ENCODE measurements at places on chromosomes 1 and 21.
A peak's percentile ranks its signal among the peaks of the same experiment; 100 is the strongest.

- no peak for DNase-seq
Observed at GRCh38 chr1:43465505-43466067, 11.9 kb upstream of the HYI start.

DNA sequence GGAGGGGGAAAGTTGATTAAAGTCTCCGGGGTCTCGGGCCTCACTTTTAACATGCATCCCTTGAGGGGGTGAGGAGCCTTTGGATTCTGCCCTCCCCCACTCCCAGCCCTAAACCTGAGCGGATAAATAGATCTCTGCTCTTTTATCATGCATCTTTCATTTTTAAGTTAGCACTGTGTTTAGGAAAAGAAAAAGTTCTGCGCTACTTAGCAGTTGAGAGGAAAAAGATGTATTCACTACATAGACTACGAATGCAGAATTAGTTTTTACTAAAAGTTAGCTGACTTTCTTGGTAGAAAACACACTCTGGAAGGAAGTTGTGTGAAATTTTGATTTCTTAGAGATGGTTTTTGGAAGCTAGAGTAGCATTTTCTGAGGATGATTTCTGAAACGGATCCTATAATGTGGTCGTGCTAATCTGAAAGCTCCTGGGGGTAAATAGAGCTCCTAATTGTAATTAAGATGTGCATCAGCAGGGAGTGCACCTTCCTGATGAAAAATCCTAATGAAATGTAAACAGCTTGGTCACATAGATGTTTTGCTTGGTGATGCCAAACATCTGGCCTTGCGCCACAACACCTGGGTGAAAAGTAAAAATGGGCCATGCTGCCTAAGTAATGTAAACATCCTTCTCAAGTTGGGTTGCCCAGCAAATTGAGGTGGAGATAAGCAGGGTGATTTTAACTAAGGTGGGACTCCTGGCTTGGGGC lies 1.8 kb downstream of the ROR1 start:
- DNase-seq = no peak

GRCh38 chr1:19374083-19374801 lies 62.1 kb downstream of the SLC66A1 start:
- DNase-seq = peak; percentile 11

DNA sequence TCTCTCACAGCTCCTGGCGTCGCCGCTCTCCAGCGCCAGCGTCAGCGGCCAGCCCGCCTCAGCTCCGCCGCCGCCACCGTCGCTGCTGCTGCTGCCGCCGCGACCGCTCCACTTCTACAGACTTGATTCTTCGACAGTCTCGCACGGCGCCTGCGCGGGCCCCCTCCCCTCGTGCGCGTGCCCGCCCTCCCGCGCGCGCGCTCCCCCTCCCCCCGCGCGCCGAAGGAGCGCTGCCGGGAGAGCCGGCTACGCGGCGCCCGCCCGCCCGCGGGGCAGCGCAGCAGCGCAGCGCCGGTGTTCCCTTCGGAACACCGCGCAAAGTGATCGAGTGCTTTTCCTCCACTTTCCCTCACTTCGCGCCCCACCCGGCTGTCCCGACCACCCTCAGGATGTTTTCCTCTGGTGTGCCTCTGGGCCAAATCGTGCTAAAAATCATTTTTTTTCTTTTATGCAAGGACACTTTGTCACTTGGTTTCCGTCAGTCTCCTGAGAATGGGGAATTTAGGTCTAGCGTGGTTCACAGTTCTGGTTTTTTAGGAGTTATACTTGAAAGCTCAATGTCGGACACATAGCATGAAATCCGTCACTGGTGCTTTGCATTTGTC lies at the start of gene IRF2BP2:
IRF2BP2 (minus strand) TSS at position 118 of the 605 bp plus-strand sequence. CDS start 684 bp downstream, outside the sequence.
- DNase-seq = peak; percentile 90

GRCh38 chr21:16579538-16579937 lies 849.8 kb downstream of the USP25 start:
- no peak for DNase-seq

GRCh38 chr1:189805735-189806134 lies 671.9 kb downstream of the BRINP3 start:
- DNase-seq = no peak

DNA sequence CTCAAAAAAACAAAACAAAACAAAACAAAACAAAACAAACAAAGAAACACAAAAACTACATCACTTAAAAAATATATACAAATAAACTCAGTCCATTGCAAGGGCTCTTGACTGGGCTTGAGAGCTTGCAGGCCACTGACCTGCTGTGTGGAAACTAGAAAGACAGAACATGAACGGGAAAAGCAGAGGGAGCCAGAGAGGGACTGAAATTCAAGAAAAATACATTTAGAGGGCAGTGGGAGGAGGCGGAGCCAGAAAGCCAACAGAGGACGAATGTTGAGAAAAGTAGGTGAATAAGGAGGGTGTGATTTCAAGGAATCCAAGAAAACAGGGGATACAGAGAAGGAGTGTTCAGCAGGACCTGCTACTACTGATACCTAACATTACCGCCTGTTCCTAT lies 41.4 kb upstream of the PLA2G2C start:
- DNase-seq = no peak

- peak; percentile 86 for DNase-seq
Observed at GRCh38 chr1:203625628-203626019, 1.0 kb upstream of the ATP2B4 start.

- DNase-seq = no peak
Observed at GRCh38 chr1:164709126-164709525, 150.1 kb downstream of the PBX1 start.

DNA sequence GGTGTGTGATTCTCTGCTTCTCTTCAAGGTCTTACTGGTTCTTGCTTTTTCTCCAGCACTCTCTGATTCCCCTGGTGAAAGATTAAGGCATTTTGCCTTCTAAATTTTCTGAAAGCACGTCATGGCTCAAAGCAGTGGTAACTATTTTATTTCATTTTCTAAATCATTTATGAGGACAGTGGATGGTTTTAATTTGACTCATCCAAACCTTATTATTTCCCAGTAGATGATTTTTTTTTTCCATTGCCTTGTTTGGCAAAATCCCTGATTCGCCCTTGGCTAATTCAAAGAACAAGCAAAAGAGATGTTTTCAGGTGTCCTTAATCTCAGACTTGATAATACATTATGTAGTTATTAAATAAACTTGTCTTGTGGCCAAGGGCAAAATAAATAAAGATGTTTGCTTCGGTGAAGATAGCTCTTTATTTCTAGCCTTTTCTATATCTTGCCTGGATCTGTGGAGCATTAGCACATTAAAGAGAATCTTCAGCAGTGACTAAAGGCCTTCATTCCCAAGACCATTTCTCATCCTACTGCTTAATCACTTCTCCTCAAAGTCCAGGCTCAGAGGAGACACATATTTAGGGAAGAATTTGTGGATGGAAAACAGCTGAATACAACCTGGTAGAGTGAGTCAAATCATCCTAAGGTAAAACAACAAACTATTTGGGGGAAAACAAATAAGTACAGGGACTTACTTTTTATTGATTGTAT lies 359.8 kb downstream of the DUSP10 start:
- no peak for DNase-seq

DNA sequence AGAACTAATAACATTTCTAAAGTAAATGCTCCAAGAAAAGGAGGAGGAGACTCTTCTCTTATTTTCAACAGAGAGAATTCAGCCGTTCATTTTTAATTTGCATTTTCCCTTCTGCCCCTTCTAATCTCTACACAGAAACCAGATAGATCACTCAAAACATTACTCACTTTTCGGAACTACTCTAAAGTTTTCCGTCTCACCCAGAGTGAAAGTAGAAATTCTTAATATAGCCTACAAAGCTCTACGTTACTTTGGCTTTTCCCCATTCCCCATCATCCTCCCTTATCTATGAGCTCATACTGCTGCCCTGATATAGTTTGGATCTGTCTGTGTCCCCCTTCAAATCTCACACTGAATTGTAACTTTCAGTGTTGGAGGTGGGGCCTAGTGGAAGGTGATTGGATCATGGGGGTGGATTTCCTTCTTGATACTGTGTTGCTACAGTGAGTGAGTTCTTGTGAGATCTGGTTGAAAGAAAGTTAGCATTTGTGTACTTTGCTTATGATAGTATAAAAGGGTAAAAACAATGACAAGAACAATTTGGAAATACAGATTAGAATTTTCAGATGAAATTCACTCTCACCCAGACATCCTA lies 188.2 kb downstream of the AMY1C start:
- no peak for DNase-seq

DNA sequence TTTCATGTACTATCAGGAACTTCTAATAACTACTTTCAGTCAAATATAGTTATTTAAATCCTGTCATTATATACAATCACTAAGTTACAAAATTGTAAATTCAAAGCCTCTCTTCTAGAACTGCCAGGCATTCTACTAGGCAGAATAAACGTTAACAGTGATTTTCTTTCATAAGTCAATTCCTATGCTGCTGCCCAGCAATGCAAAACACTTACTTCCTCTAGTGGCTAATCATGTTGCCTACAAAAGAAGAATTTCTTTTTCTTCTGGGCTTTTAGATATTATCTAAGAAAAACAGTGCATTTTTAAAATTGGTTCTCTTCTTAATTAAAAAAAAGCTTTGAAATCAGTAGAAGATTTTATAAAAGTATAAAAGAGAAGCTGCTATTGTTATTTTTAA lies 509.8 kb upstream of the ADAMTS5 start:
- DNase-seq = no peak

- no peak for DNase-seq
Observed at GRCh38 chr1:232188318-232188717, 441.6 kb downstream of the SIPA1L2 start.

DNA sequence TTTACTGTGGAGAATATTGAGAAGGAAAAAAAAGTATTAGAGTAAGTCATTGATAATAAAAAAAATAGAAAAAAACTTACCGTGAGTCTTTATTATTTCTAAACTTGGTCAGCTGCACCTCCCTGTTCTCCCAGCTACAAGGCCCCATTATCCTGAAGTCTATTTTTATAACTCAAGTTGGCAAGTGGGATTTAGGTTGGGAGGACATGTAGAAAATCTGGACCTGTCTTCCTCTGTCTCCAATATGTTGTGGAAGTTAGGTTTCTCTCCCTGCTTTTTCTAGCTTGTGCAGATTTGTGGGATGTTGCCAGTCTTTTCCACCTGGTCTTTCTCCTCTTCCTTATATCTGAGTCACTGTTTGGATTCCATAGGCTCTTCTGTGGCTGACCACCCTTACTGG lies 361.4 kb downstream of the HLX start:
- DNase-seq = no peak

DNA sequence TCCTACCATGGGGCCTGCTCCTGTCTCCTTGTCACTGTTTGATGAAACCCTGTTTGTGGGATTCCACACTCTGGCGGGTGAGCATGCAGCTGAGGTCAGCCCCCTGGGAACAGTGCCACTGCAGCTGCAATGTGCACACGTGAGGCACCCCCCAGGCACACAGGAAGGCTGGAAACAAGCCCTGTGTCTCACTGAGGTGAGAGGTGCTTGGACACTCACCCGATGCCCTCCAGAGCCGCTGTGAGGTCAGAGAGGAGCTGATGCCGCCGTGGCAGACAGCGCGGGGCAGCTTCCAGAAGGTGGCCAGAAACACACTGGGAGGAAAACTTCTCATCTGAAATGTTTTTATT lies 49.7 kb downstream of the SLX9 start:
- DNase-seq = no peak

DNA sequence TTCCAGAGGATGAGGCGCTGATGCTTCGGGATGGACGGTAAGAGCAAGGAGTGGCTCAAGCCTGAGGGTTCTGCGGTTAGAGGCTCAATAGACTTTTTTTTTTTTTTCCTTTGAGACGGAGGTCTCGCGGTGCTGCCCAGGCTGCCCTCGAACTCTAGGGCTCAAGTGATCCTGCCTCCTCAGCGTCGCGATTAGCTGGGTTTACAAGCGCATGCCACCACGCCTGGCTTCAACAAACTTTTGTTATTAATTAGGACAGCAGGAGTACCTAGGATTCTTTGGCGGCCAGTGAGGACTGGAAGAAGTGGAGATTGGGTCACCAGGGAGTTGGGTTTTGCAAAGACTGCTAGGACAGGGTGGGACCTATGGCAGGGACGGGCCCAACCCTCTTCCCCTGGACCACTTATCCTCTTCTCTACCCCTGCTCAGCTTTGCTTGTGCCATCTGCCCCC lies 587 bp downstream of the SCNM1 start:
- no peak for DNase-seq

DNA sequence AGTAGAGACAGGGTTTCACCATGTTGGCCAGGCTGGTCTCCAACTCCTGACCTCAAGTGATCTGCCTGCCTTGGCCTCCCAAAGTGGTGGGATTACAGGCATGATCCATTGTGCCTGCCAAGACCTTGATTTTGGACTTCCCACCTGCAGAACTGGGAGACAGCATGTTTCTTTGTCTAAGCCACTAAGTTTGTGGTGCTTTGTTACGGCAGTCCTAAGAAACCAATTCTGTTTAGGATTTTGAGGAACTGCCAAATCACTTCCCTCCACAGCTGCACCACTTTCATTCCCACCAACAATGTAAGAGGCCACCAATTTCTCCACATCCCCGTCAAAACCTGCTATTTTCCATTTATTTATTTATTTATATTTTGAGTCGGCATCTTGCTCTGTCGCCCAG lies 46.1 kb downstream of the CHAF1B start:
- no peak for DNase-seq

DNA sequence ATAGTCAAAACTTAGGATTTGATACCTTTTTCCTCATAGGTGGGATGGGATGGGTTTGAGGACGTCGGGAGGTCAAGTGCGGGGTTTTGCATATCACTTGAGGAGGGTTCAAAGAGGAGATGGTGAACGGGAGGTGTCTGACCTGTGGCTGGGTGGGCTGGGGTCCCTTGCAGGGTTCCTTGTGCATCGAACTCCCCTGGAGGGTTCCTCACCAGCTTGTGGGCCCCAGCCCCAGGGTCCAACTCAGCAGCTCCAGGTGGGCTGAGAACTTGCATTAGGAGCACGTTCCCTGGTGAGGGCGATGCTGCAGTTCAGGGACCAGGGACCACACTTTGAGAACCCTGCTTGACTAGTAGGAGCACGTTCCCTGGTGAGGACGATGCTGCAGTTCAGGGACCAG lies 23.2 kb downstream of the TRPM2 start:
- DNase-seq = no peak

- no peak for DNase-seq
Observed at GRCh38 chr1:37915476-37916093, 31.3 kb downstream of the INPP5B start.

- no peak for DNase-seq
Observed at GRCh38 chr1:159181328-159182024, 10.1 kb downstream of the CADM3 start.

DNA sequence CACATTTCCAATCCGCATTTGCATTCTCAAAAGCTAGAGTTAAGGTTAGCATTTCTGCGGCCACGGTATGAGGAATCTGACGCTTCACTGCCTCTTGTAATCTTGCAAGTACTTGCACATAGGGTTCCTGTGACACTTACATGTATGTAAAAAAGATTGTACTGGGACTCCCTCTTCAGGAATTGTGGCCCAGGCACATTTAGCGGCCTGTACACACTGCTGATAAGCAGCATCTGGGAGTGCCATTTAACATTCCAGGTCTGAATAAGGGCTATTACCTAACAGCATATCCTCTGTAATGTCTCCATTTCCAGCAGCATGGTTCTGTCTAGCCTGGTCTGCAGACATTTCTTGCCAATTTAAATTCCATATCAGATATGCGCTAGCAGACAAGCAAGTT lies 75.7 kb downstream of the AXDND1 start:
- no peak for DNase-seq
